ENCODE measurements at places on chromosomes 7 and 10.
A peak's percentile ranks its signal among the peaks of the same experiment; 100 is the strongest.

- no peak for DNase-seq
Measured at GRCh38 chr7:69880840-69881239, 282.6 kb downstream of the AUTS2 start.

- DNase-seq, result peak; percentile 52
Measured at GRCh38 chr10:124739119-124739921, 4.9 kb downstream of the FAM53B start.

DNA sequence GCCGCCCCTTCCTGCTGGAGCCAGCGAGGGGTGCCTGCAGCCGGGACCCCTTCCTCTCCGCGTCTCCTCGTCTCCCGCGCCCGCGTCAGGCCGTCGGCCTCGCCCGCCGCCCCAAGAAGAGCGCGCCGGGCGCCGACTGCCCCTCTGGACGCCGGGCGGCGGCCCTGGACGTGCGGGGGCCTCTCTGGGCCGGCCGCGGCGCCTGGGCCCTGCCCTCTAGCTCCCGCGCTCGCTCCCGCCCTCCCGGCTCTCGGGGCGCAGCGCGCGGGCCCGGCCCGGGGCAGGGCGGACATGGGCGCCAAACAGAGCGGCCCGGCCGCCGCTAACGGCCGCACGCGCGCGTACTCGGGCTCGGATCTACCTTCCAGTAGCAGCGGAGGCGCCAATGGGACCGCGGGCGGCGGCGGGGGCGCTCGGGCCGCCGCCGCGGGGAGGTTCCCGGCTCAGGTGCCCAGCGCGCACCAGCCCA, 704 bp downstream of the ZNRF2 start:
- peak; percentile 80 for DNase-seq

- no peak for DNase-seq
Measured at GRCh38 chr7:79862447-79863210, 272.0 kb upstream of the GNAI1 start.

DNA sequence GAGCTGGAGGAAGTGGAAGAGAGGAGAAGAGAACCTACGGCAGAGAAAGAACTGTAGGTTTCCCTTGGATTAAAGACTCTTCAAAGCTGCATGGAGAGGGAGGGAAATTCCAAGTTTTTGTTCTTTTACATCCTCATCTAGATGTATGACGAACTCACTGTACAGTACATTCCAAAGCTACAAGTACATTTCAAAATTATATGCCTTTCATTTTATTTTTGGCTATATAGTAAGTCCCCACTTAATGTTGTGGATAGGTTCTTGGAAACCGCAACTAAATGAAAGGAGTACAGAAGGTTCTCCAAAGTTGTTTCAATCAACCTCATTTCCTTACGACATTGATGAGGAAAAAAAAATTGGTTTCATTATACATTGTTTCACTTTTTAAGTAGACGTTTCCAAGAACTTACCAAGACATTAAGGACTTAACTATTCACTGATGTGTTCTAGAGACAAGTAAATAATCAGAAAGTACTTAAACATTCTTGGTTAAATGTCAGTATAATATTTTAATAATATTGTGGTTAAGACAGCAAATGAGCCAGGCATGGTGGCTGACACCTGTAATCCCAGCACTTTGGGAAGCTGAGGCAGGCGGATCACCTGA, 16.1 kb upstream of the JMJD1C start:
- DNase-seq, result no peak

DNA sequence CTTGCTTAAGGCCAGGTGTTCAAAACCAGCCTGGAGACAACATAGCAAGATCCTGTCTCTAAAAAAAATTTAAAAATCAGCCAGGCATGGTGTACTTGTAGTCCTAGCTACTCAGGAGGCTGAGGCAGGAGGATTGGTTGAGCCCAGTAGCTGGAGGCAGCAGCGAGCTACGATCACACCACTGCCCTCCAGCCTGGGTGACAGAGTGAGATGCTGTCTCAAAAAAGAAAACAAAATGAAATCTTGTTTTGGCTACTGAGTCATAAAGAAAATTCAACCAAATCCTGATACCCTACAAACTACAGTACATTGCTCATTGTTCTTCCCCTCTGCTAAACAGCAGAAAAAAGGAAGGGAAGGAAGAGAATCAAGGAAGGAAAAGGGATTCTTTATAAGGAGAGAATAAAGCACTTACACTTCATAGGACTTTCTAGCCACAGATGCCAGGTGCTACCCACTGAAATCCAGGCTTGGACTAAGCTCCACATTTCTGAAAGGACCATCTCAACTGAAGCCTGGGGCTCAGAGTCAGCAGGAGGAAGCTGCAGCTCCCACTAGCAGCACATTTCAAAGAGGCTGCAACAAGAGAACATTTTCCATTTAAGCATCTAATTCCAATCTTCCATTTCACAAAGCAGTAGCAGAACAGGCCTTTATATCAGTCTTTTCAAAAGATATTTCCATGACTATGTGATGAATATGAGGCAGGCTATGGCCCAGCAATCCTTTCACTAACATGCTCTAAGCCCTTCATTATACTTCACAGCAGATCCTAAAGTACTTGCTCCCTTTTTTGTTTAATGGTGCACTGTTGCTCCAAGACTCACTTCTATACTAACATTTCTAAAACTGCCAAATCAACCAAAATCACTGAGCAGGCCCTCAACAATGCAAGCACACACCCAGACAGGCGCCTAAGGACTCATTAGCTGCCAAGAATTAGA, 13.5 kb downstream of the TNPO3 start:
- DNase-seq, result no peak

DNA sequence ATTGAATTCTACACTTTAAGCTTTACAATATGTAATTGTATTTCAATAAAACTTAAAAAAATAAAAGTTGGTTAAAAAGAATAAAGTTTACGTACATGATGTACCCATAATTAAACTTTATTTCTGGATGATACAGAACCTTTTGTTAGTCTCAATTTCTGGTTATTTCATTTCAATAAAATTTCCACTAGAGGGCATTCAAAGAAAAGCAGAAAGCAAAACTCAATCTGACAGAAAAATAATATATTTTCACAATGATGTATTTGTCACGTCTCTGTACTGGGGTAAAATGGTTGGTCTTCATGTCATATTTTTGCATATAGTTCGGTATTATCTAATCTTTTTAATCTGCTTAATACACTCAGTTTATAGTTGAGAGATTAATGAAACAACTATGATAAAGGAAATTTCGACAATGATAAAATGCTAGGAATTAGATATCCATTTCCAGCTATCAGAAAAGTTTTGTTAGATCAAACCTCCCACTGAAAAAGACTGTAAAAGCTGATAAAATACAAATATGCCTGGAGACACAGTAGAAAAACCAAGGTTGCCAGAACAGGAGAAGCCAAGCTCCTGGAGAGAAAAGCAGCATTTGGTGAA, 27.4 kb downstream of the ASZ1 start:
- DNase-seq, result no peak

- no peak for DNase-seq
Measured at GRCh38 chr10:30229536-30229935, 119.5 kb downstream of the MTPAP start.

GRCh38 chr7:30989824-30990672, 26.3 kb downstream of the GHRHR start:
- DNase-seq, result no peak

All from activated CD4-positive, alpha-beta T cell treated with anti-CD3 and anti-CD28 coated beads, Interleukin-2, amount 10 ng/mL, durations not matched to agents 24 days and 14 days (primary cell).